Stimulated activated memory B cell treated with anti-CD40 and anti-IgM and Interleukin-4, amounts not matched to agents 10 μg/mL and 1 μg/mL and 100 μg/mL, for 72 hours (primary cell): ENCODE measurements at places on chromosomes 1 and 21.

- no peak for ATAC-seq
Measured at GRCh38 chr1:4447778-4448420, 206.5 kb upstream of the AJAP1 start.

GRCh38 chr1:153100245-153100644, 5.9 kb upstream of the SPRR2E start:
- ATAC-seq = no peak

GRCh38 chr1:244964112-244964971, 100.0 kb upstream of the HNRNPU start:
- ATAC-seq = no peak

DNA sequence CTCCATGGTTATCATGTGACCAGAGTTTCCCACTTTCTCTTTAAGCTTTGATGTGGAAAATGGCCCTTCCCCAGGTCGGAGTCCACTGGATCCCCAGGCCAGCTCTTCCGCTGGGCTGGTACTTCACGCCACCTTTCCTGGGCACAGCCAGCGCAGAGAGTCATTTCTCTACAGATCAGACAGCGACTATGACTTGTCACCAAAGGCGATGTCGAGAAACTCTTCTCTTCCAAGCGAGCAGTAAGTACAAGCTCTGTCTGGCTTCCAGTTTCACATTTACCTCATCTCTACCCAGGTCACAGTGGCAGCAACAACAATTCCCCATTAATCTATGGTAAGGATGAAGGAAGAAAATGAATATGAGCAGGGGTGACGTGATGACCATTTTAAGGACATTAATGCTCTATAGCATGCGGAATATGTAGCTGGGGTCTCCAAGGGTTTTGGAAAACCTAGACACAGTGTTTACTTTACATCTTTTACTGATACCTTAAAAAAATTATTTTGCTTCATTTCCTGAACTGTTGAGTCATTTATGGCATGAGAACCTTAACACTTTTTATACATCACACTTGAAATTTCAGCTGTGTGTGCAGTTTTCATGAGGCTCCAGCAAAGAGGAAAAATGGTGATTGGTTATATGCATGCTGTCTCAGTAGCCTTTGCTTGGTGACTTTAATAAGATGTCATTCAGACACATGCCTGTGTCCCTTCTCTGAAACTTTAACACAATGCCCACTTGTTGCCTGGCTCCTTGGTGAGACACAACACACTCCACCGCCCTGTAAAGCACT, 286.3 kb upstream of the SGIP1 start:
- ATAC-seq = peak; percentile 81

- ATAC-seq = peak; percentile 31
Measured at GRCh38 chr1:204733869-204734596, 48.5 kb upstream of the LRRN2 start.

- peak; percentile 61 for ATAC-seq
Measured at GRCh38 chr1:64019818-64020217, 183.6 kb upstream of the UBE2U start.

DNA sequence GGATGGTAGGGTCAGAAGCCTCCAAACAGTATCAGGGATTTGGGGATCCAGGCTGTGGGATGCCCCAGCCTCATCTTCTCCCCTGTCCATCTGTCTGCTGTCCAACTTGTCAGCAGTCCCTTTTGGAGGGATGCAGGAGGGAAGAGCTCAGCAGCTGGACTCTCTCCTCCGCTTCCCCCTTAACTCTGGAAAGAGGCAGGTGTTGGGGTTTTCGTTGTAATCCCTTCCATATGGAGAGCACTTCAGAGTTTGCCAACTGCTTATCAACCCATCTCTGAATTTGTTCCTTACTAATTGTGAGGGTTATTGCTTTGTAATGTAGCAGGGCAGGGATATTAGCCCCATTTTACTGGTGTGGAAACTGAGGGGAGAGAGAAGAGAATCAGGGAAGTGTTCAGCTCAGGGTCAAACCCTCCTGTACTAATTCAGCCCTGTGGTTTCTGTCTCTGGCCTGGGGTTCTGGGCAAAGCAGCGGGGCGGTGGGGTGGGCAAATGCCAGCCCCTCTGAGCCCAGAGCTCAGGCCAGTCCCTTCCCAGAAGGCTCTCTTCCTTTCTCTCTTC, 3.2 kb downstream of the CITED4 start:
- ATAC-seq = no peak

GRCh38 chr1:59271561-59272260, 25.2 kb upstream of the FGGY start:
- ATAC-seq = peak; percentile 72

DNA sequence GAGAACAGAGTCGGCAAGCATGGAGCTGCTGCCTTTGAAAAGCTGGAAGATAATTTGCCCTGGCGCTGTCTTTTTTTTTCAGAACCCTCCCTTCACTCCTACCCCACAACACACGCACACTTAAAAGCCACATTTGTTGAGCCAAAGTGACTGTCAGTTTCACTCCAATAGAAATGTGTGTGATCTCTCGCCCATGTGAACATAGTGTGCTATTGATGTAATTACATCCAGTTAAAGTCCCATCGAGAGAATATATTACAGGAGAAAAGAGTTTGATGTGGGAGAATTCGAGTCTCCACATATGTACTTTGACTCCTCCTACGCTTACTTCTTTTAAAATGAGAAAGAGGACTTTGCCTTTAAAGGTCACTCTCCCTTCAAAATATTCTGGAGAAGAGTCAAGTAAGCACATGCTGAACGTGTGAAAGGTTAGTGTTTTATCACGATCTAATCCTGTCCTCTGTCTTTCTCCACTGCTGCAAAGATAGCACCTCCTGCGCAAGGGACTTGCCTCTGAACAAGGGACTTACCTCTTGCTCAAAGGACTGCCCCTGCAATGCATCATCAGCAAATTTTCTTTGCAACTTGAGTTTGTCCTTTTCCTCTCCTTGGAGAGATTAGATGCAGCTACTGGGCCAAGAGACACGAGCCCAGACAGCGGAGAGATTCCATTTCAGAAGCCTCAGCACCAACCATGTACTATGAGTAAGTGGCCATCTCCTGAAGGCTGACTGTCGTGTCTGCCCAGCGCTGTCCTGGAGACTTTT, 613.9 kb downstream of the PTPRU start:
- ATAC-seq = no peak

GRCh38 chr1:107593501-107594209, 371.3 kb downstream of the VAV3 start:
- ATAC-seq = no peak

DNA sequence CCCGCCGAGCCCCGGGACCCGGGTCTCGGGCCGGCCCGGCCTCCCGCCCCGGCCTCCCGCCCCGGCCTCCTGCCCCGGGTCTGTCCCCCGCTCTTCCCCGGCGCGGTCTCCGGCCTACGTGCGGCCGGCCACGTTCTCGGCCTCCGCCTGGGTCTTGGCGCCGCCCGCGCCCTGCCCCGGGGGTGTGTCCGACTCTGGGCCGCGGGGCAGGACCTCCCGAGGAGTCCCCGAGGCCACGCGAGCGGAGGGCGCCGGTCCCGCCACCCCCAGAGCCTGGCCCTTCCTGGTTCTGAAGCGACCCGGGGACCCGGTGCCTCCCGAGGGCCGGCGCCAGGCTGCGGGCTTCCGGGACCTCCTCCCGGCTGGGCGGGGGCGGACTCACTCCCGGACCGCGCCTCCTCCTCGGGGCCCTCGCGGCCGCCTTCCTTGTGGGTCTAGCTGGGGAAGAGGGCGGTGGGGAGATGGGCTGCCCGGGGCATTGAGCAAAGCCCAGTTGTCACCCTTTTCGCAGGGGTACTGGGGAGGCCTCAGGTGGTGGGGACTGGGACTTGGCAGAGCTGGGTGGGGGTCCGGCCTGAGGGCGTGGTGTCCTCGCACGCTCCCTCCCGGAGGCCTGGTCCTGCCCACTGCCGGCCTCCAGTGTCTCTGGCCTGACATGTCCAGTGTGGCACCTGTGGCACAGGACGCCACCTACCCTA, 558 bp downstream of the PFKL start:
- ATAC-seq = peak; percentile 47

DNA sequence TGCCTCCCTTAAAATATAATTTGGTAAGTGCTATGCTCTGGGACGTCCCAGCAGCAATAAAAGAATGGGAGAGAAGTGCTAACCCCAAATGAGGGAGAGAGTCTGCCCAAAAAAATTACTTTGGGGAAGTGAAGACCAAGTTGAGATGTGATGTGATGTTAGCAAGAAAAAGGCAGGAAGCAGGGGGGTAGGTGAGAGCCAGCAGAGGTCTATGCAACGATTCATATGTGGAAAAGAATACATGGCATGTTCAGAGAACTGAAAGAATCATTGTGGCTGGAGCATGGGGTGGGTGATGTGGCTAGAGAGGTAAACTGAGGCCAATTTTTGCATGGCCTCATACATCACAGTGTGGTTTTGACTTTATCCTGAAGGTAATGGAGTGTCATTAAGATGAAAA, 5.6 kb upstream of the CTPS1 start:
- ATAC-seq = peak; percentile 64

DNA sequence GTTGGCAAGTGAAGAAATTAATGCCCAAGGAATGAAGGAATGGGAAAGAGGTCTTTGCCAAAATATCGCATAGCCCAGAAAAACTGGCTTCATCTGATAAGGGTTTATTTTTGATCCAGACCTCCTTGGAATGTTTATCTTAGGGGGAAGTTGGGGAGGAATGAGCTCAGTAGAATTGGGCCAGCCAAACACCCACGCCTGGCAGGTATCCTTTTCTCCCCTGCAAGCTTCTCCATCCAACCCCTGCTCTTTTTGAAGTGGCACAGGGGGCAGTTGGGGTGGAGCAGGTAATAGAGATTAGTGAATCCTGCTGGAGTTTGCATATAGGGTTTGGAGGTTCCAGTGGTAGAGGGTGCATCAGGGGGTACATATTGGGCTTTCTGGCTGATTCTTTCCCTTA, 21.1 kb downstream of the INTS3 start:
- no peak for ATAC-seq

- ATAC-seq = no peak
Measured at GRCh38 chr1:19435851-19436455, 49.4 kb downstream of the CAPZB start.

DNA sequence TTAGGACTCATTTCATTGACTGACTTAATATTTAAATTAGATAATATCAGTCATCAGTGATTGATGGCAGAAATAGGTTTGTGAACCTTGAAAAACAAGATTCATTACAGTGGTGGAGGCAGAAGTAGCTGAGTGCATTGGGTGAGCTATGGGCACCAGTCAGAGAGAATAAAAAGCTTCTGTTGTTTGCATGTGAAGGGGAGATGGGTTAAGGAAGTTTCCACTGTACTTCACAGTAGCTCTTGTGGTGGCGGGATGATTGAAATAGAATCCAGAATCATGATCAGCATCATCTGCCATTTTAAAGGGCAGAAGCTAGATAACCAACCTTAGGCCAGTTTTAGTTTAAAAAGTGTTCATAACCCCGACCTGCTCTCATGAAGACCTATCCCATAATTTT, 66.2 kb downstream of the DTL start:
- no peak for ATAC-seq

DNA sequence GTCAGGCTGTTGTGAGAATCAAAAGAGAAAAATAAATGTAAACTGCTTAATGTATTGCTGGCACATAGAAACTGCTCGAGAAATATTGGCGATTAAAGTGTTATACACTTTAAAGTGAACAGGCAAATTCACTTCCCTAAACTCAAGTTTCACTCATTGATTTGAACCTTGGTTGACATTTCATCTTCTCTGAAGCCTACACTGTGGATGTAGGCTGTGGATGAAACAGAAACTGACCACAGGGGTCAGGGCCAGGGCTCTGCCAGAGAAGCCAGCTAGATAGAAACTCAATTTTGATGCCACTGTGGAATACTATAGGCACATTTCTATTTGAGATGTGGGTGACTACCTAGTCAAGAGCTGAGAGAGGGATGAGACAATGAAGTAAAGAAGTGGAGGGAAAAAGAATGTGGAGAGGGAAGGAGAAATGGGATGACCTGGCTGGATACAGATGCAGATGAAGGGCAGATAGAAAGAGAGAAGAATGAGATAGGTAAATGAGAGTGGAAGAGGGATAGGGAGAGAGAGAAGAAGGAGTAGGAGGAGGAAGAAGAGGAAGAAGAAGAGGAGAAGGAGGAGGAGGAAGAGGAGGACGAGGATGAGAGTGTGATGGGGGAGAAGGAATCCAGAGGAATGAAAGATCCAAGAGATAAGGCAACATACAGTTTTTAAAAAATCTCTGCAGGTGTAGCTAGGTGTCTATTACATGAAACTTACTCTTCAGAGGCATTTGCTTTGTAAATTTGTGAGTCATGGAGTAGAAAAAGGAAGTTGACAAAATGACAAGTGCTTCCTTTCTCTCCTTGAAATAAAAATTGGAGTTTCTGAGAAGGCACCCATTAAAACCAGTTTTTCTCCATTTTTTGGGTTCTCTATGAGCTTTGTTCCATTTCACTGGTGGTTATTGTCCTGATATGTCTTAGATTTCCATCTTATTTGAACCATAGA, 17.4 kb upstream of the CD1D start:
- peak; percentile 99 for ATAC-seq

GRCh38 chr1:165826565-165827267, 698 bp upstream of the UCK2 start:
- no peak for ATAC-seq

DNA sequence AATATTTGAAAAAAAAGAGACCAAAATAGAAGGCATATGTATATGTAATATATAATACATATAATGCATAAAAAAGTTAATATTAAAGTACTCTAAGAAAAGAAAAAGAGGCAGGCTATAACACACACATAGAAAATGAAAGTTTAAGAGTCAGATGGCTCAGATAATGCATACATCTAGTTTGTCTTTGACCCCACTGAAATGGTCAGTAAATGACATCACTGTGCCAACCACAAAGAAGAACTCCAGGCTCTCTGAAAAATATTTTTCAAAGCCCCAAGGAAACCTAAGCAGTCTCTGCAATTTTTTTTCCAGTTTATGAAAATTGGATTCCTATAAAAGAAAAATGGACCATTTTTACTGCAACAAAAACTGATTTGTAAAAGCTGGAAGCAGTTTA, 55.4 kb upstream of the SCYL3 start:
- no peak for ATAC-seq

- ATAC-seq = peak; percentile 67
Measured at GRCh38 chr1:178725466-178726086, 532 bp downstream of the RALGPS2 start.

DNA sequence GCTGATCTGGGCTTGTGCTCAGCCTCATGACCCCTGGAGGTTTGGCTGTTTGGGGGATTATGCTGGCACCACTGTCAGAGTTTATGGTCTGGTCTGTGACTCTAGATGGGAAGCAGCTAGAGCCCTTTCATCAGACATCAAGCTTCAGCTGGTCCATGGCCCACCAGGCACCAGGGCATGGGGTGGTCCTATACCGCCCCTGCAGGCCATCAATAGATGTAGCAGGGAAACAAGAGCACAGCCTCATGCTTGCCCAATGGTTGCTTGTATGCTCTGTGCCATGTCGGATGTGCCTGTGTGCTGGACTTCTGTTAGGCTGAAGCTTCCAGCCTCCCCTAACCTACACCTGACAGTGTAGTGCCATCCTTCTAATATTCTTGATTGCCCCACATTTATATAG, 71.1 kb upstream of the CD34 start:
- peak; percentile 59 for ATAC-seq

- peak; percentile 37 for ATAC-seq
Measured at GRCh38 chr1:31762726-31763670, 1.1 kb downstream of the ADGRB2 start.

- no peak for ATAC-seq
Measured at GRCh38 chr1:43252225-43252624, 17.6 kb upstream of the TMEM125 start.
